ENCODE measurements at places on chromosomes 6 and 20. TPM values are rescaled to one million over a fixed set of nuclear protein-coding genes. Genes with fewer than 3 reads are reported as not detected.

- no peaks in the 10 kb centered on the region for H3K36me3 ChIP-seq
- H3K27me3 ChIP-seq: no peaks in the 10 kb centered on the region
- DNase-seq: no peak
- H3K27ac ChIP-seq: no peak overlapping the region
- H3K4me1 ChIP-seq: peaks cover 6% of the 10 kb centered on the region
These were observed 21.8 kb downstream of the CTCFL start for GRCh38 chr20:57503035-57503658.

DNA sequence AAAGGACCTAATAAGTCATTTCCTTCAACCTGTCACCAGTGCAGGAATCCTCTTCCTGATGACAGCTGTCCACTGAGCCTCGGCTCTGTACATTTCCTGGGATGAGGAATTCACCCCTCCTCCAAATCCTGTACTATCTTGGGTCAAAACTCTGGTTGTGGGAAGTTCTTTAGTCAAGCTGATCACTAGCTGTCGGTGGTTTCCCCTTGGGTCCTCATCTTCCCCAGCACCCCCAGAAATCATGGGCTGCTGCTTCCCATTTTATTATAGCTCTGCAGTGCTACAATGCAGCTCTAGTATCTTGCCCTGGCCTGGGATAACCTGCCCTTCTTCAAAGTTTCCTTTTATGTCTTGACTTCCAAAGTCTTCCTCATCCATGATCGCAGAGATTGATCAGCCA is 14.6 kb upstream of the ADA start:
- no peaks in the 10 kb centered on the region for H3K36me3 ChIP-seq
- H3K4me1 ChIP-seq: peaks cover 7% of the 10 kb centered on the region
- H3K27me3 ChIP-seq: no peaks in the 10 kb centered on the region
- H3K27ac ChIP-seq: no peak overlapping the region
- no peak for DNase-seq
- no peak overlapping the region for H3K4me3 ChIP-seq

DNA sequence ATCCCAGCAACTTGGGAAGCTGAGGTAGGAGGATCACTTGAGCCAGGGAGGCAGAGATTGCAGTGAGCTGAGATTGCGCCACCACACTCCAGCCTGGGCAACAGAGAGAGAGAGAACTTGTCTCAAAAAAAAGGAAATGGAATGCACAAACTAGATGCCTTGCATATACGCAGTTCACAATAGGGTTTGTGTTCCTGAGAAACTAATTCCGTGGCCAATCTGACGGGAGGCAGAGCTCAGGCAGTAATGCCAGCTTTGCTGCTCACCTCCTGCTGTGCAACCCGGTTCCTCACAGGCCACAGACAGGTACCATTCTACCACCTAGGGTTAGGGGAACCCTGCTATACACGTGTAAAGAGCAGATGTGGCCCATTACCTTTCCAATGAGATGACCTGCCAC is 1.4 kb downstream of the CDK5RAP1 start:
- no peaks in the 10 kb centered on the region for H3K27me3 ChIP-seq
- H3K27ac ChIP-seq: peak overlapping the region; percentile 80
- peaks cover under 1% of the 10 kb centered on the region for H3K36me3 ChIP-seq
- DNase-seq: no peak

DNA sequence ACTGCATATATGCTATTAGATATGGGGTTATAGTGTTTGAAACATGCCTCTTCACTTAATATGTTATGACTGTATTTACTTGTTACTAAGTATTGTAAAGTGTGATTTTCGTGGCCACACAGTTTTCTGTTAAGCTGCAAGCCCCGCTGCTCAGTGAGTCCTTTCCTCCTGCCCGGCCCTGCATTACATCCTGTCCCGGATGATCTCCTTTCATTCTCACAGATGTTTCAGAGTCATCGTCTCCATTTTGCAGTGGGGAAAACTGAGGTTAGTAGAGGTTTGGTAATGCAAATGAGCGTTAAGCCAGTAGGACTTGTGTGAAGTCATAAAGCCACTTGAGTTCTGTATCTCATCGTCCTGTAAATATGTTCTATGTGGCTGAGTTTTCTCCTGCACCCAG is 155.5 kb downstream of the CFAP61 start:
- H3K4me3 ChIP-seq: no peak overlapping the region
- no peaks in the 10 kb centered on the region for H3K4me1 ChIP-seq
- H3K27me3 ChIP-seq: no peaks in the 10 kb centered on the region
- H3K27ac ChIP-seq: no peak overlapping the region
- no peak for DNase-seq

GRCh38 chr20:58888521-58889333 is 36.2 kb downstream of the GNAS start:
- H3K4me1 ChIP-seq: peaks cover 6% of the 10 kb centered on the region
- peak overlapping the region; percentile 68 for H3K4me3 ChIP-seq
- H3K27ac ChIP-seq: peak overlapping the region; percentile 95
- no peaks in the 10 kb centered on the region for H3K27me3 ChIP-seq

DNA sequence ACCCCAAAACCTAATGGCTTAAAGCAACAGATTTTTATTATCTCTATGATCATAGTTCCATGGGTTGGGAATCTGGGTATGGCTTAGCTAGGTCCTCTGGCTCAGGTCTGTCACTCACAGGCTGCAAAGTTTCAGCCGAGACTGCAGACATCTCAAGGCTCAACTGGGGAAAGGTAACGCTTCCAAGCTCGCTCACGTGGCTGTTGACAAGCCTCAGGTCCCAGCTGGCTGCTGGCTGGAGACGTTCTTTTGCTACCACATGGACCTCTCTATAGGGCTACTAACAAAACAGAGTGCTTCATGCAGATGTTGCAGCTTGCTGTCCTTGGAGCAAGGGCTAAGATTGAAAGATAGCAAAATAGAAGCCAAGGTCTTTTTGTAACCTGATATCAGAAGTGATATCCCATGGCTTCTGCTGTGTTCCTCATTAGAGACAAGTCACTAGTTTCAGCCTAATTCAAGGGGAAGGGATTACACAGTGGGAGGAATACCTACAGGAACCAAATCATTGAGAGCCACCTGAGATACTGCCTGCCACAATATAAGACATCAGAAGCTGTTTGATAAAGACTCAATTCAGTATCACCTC is 6.6 kb downstream of the HTR1E start:
- H3K36me3 ChIP-seq: no peaks in the 10 kb centered on the region
- H3K27ac ChIP-seq: no peak overlapping the region
- H3K4me1 ChIP-seq: no peaks in the 10 kb centered on the region
- H3K27me3 ChIP-seq: no peaks in the 10 kb centered on the region

- no peaks in the 10 kb centered on the region for H3K27me3 ChIP-seq
- no peak overlapping the region for H3K4me3 ChIP-seq
- H3K4me1 ChIP-seq: peaks cover 8% of the 10 kb centered on the region
- DNase-seq: no peak
- H3K27ac ChIP-seq: no peak overlapping the region
These were observed 7.4 kb downstream of the CEP85L start for GRCh38 chr6:118644007-118644406.

DNA sequence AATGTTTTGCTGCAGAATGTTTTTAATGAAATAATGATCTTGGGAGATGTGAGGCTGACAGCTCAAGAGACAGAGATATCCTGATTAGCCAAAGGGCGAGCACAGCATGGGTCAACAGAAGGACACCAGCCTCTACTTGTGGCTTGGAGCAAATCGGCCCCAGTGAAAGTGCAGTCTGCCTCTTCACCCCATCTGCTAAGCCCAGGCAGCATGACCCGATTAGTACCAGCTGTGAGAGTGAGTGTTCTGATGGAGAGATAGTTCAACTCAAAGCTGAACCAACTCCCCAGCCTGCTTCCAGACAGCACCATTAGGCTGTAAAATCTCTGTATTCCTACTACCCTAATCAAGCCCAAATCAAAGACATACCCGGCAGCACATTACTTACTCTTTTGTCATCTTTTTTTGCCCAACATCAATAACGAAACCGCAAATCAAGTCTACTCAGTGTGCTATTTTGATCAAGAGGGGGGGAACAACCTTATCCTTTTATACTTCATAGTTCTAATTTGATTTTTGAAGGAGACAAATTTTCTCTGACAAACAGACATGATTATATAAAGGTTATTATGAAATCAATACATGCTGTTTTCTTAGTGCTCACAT is 514.1 kb upstream of the NRSN1 start:
- H3K4me3 ChIP-seq: no peak overlapping the region
- H3K27ac ChIP-seq: no peak overlapping the region
- DNase-seq: no peak
- H3K4me1 ChIP-seq: no peaks in the 10 kb centered on the region
- no peaks in the 10 kb centered on the region for H3K36me3 ChIP-seq
- H3K27me3 ChIP-seq: no peaks in the 10 kb centered on the region

- no peaks in the 10 kb centered on the region for H3K27me3 ChIP-seq
- no peak for DNase-seq
- no peak overlapping the region for H3K27ac ChIP-seq
- H3K4me1 ChIP-seq: no peaks in the 10 kb centered on the region
- H3K4me3 ChIP-seq: no peak overlapping the region
These were observed 128.9 kb downstream of the GMDS start for GRCh38 chr6:2116496-2116895.

DNA sequence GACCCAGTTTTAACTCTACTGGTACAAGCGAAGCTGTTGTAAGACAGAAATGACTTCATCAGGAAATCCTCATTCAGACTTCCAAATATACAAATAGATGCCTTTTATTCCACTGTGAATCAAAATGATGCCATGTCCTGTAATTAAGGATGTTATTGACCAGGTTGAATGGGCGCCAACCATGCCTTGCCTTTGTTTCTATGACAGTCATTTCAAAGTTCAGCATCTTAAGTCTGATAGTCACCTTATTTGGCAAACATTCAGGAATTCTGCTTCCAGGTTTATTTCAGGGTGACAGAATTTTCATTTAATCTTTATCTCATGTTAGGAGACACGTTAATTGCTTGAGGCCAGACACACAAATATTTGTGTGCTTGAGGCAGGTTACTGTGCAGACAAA is 592.8 kb upstream of the JAG1 start:
- no peak for DNase-seq
- H3K27me3 ChIP-seq: no peaks in the 10 kb centered on the region
- no peak overlapping the region for H3K4me3 ChIP-seq

GRCh38 chr6:225121-225721 is 67.1 kb upstream of the DUSP22 start:
- no peaks in the 10 kb centered on the region for H3K36me3 ChIP-seq
- DNase-seq: peak; percentile 12
- peak overlapping the region; percentile 6 for H3K4me3 ChIP-seq
- H3K27ac ChIP-seq: no peak overlapping the region
- no peaks in the 10 kb centered on the region for H3K27me3 ChIP-seq
- H3K4me1 ChIP-seq: peaks cover 21% of the 10 kb centered on the region

DNA sequence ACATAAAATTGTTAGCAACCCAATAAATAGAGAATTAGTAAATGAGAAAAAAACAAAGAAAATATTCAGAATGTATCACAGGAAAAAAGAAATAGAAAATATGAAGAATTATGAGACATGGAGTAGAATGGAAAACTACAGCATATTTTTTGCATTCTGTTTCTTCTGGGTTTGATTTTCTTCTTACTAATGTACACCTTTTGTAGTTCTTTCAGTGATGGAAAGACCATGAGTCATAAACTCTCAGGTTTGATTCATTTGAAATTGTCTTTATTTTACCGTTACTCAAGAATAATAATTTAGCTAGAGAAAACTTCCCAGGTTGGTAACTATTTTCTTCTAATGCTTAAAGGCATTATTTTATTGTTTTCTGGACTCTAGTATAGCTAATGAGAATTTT is 90.3 kb upstream of the TMEM170B start:
- no peak overlapping the region for H3K27ac ChIP-seq
- DNase-seq: no peak
- H3K36me3 ChIP-seq: no peaks in the 10 kb centered on the region
- H3K27me3 ChIP-seq: no peaks in the 10 kb centered on the region

DNA sequence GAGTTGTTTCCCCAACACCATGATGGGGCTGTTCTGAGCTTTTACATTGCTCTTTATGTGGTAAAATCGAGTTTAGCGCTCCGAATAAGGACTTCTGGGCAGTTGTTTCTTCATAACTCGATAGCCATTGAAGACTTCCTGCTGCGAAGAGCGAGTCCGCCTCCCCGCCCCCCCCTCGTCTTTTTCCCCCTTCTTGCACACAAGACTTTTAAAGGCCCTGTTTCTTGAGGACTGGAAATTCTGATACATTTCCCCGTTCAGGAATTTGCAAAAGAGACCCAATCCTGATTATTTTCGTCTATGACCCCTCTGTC is 1.5 kb upstream of the CITED2 start:
- peak overlapping the region; percentile 82 for H3K27ac ChIP-seq
- no peaks in the 10 kb centered on the region for H3K27me3 ChIP-seq
- peaks cover 16% of the 10 kb centered on the region for H3K4me1 ChIP-seq
- H3K36me3 ChIP-seq: no peaks in the 10 kb centered on the region
- no peak for DNase-seq

GRCh38 chr6:137497721-137498463 is 3.7 kb upstream of the OLIG3 start:
- peak overlapping the region; percentile 34 for H3K4me3 ChIP-seq
- H3K4me1 ChIP-seq: peaks cover 35% of the 10 kb centered on the region
- H3K36me3 ChIP-seq: no peaks in the 10 kb centered on the region

DNA sequence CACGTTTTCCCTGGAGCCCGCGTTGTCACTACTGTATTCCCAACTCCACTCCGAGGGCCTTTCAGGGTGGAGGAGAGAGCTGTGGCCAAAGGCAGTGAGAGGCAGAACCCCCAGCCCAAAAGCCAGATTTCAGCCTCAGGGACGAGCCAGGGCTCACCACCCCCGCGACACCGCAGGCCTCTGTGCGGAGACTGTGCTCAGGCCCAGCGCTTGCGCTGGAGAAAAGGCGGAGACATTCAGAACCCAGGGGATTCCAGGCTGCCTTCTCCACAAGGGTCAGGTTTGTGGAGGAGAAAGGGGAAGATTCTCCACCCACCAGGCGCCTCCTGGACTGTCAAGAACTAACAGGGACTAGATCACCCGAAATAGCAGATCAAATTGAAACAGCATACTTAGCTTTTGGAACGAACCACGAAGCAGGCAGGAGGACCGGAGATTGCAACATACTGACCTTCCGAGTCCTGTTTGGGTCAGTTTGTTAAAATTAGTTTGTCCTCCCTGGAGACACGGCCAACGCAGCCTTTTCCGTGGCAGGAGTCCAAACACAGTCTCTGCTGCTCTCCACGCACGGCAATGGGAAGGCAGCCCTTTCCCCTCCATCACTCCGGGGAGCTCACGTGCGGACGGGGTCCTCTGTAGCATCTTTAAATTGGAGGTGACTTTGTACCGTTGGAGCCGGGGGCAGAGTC is 14.4 kb downstream of the DLL1 start:
- no peaks in the 10 kb centered on the region for H3K36me3 ChIP-seq
- H3K4me3 ChIP-seq: no peak overlapping the region
- no peak overlapping the region for H3K27ac ChIP-seq
- no peaks in the 10 kb centered on the region for H3K27me3 ChIP-seq
- peaks cover 44% of the 10 kb centered on the region for H3K4me1 ChIP-seq

GRCh38 chr6:147829418-147829817 is 320.9 kb downstream of the SAMD5 start:
- no peaks in the 10 kb centered on the region for H3K4me1 ChIP-seq
- no peaks in the 10 kb centered on the region for H3K27me3 ChIP-seq
- no peaks in the 10 kb centered on the region for H3K36me3 ChIP-seq

GRCh38 chr20:51660672-51661608 is 107.2 kb downstream of the ATP9A start:
- no peaks in the 10 kb centered on the region for H3K36me3 ChIP-seq
- H3K27me3 ChIP-seq: no peaks in the 10 kb centered on the region
- no peak overlapping the region for H3K4me3 ChIP-seq

SLC35F1 gene
- not detected for polyA plus RNA-seq

BEND6 gene
- not detected for polyA plus RNA-seq

PRDM1 gene
- 5.6 TPM for polyA plus RNA-seq

KCNK16 gene
- not detected for polyA plus RNA-seq

BPIFA1 gene
- polyA plus RNA-seq: not detected

BCLAF1 gene
- polyA plus RNA-seq: 127 TPM

EBF4 gene
- polyA plus RNA-seq: 0.33 TPM

ADGRF5 gene
- not detected for polyA plus RNA-seq
